ENCODE measurements at places on chromosomes 16 and 17. TPM values are rescaled to one million over a fixed set of nuclear protein-coding genes. Genes with fewer than 3 reads are reported as not detected.

Gene COA3
- total RNA-seq, result 92.7 TPM

Gene ACSM2A
- total RNA-seq, result not detected

Gene ALG1
- 23.2 TPM for total RNA-seq

Gene WNT9B
- not detected for total RNA-seq

GRCh38 chr17:77332034-77332971 lies 191.5 kb downstream of the SEC14L1 start:
- no peak overlapping the region for H3K27ac ChIP-seq
- no peak overlapping the region for H3K4me3 ChIP-seq
- no peaks in the 10 kb centered on the region for H3K27me3 ChIP-seq
- peaks cover 4% of the 10 kb centered on the region for H3K36me3 ChIP-seq
- DNase-seq, result no peak
- peaks cover 18% of the 10 kb centered on the region for H3K4me1 ChIP-seq

DNA sequence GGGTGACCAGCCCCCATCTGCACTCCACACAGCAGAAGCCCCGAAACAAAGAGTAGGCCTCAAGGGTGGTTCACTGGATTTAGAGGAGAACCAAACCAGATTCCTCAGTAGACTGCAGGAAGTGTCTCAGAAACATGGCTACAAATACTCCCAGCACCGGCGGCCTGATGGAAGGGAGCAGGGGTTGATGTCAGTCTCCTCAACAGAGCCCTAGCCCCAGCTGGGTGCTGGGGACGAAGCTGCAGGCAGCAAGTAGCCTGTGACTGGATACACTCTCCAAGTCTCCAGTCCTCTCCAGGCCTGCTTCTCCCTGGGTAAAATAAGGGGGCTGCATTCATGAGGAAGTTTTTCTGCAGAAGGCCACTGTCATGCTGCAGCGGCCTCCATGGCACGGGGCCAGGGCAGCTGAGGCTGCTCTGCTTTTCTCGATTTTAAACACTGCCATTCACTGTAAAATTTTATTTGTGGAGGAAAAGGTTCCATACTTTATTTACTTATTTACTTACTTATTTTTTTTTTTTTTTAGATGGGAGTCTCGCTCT lies 36.7 kb upstream of the SREBF1 start:
- H3K27ac ChIP-seq, result no peak overlapping the region
- peaks cover 44% of the 10 kb centered on the region for H3K4me1 ChIP-seq
- H3K4me3 ChIP-seq, result no peak overlapping the region
- H3K36me3 ChIP-seq, result no peaks in the 10 kb centered on the region

DNA sequence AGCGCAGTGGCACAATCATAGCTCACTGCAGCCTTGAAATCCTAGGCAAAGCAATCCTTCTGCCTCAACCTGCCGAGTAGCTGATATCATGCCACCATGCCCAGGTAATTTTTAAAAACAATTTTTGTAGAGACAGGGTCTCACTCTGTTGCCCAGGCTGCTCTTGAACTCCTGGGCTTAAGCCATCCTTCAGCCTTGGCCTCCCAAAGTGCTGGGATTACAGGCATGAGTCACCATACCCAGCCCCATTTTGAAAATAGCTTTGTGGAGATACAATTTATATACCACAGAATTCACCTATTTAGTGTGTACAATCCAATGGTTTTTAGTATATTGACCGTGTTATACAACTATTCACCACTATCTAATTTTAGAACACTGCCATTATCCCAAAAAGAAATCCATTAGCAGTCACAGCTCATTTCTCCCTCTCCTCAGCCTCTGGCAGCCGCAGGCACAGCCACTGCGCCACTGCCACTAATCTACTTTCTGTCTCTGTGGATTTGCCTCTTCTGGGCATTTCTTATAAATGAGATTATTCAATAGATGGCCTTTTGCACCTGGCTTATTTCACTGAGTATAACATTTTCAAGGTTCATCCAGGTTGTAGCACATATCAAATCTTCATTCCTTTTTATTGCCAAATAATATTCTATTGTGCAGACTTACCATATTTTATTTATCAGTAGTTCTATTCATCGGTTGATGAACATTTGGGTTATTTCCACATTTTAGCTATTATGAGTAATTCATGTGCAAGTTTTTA lies 6.5 kb downstream of the RNF157 start:
- H3K4me3 ChIP-seq, result no peak overlapping the region
- H3K27ac ChIP-seq, result peak overlapping the region; percentile 28
- H3K4me1 ChIP-seq, result peaks cover 8% of the 10 kb centered on the region
- H3K36me3 ChIP-seq, result no peaks in the 10 kb centered on the region

- H3K4me1 ChIP-seq, result peaks cover 35% of the 10 kb centered on the region
- no peaks in the 10 kb centered on the region for H3K36me3 ChIP-seq
- DNase-seq, result peak; percentile 36
- H3K27ac ChIP-seq, result peak overlapping the region; percentile 4
Observed at GRCh38 chr17:50114849-50115357, 15.1 kb downstream of the SAMD14 start.

- H3K27ac ChIP-seq, result peak overlapping the region; percentile 17
- peaks cover 79% of the 10 kb centered on the region for H3K4me1 ChIP-seq
- no peaks in the 10 kb centered on the region for H3K36me3 ChIP-seq
- no peak for DNase-seq
- H3K27me3 ChIP-seq, result no peaks in the 10 kb centered on the region
- H3K4me3 ChIP-seq, result peak overlapping the region; percentile 50
Observed at GRCh38 chr16:81632392-81633146, 146.5 kb upstream of the PLCG2 start.

DNA sequence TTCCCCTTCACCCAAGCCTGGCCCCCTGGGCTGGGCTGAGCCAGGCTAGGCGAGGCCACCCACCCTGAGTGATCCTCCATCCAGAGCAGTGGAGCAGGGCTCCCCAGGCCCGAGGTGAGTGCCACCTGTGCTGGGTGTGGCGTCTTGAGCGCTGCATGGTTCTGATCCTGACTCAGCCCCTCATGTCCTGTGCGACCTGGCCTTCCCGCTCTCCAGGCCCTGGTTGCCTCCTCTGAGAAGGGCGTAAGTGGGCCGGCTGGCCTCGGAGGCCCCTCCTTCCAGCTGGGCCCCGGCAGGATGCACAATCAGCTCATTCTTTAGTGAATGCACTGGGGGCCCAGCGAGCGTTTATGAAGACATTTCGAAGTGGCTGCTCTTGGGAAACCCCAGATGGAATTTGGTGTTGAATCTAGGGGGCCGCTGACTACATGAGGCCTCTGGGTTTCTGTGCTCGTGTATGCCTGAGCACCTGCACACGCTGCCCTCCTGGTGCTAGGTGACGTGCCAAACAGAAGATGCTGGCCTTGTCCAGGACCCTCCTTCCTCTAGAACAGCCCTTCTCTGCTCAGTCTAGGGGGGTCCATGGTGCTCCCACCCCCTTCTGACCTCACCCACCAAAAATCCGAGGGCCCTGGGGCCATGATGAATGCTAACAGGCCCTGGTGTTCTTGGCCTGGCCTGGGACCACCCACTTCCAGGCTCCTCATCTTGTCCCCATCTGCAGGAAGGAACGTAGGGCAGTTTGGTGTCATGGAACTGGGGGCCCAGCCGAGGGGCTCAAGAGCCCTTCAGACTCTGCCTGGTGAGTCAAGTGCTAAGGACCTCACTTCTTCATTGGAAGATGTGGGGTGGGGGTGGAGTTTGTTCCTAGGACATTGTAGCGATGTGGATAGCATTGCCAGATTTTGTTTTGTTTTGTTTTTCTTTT lies 3.6 kb upstream of the TMEM92 start:
- peak overlapping the region; percentile 84 for H3K27ac ChIP-seq
- peak; percentile 45 for DNase-seq
- peaks cover 56% of the 10 kb centered on the region for H3K4me1 ChIP-seq
- peaks cover 30% of the 10 kb centered on the region for H3K27me3 ChIP-seq
- H3K4me3 ChIP-seq, result peak overlapping the region; percentile 76
- H3K36me3 ChIP-seq, result no peaks in the 10 kb centered on the region

DNA sequence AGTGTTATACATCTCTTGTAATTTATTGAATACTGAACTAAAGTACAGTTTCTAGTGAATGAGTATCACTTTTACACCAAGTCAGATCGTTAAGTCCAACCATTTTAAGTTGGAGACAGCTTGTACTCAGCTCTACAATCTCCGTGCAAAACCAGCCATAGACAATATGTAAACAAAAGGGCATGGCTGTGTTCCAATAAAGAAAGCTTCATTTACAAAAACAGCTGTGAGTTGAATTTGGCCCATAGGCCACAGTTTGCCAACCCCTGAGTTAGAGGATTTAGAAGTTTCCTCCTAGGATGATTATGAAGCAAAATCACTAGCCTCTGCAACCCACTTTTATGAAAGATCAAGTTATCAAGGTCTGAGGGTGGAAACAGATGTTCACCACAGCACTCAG lies 105.7 kb upstream of the RCVRN start:
- H3K36me3 ChIP-seq, result peaks cover 3% of the 10 kb centered on the region
- H3K27me3 ChIP-seq, result peaks cover 1% of the 10 kb centered on the region
- peaks cover 7% of the 10 kb centered on the region for H3K4me1 ChIP-seq
- H3K4me3 ChIP-seq, result no peak overlapping the region

DNA sequence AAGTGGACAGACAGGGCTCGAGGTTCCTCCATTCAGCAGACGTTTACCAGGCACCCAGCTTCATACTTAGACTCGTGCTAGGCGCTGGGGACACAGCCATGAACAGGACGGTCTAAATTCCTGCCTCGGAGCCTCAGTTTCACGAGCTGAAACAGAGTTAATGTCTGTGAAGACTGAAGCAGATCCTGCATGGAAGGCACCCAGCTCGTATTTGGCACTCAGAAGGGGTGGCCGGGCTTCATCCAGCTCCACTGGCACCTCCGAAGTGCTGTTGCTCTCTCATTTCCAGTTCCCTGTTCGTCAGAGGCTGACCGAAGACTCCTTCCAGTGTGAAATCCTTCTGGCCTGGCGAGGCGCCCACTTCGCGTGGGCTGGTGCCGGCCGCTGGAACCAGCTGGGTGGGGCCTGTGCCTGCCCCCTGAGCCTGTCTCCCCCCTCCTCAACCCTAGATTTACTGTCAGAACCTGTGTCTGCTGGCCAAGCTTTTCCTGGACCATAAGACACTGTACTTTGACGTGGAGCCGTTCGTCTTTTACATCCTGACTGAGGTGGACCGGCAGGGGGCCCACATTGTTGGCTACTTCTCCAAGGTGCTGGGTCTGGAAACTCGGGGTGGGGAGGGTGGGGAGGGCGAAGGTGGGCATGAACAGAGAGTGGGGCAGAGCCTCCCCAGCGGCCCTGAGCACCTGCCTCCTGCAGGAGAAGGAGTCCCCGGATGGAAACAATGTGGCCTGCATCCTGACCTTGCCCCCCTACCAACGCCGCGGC lies 5.8 kb downstream of the PRSS8 start:
- H3K4me3 ChIP-seq, result no peak overlapping the region
- H3K4me1 ChIP-seq, result peaks cover 14% of the 10 kb centered on the region
- H3K36me3 ChIP-seq, result no peaks in the 10 kb centered on the region

DNA sequence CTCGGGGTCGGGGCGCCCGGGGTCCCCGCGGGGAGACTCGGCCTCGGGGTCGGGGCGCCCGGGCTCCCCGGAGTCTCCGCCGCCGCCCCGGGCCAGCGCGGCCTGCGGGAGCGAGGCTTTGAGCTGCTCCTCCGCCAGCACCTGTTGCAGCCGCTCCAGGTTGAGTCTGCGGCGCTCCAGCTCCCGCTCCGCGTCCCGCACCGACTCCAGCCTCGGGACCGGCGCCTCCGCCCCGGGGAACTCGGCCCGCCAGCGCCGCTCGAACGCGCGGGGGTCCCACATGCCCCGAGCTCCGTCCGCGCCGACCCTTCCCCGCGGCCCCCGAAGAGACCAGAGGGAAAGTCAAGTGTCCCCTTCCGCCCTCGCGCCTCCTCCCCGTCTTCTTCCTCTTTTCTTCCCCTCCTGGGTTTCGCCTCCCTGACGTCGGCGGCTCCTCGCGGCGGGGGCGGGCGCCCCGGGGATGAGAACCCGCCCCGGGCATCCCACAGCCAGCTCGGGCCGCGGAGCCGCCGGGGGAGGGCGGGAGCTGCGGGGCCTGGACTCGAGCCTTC lies 40.8 kb upstream of the BHLHA9 start:
- H3K4me1 ChIP-seq, result peaks cover 20% of the 10 kb centered on the region
- H3K27ac ChIP-seq, result no peak overlapping the region
- peaks cover 3% of the 10 kb centered on the region for H3K36me3 ChIP-seq
- peaks cover 76% of the 10 kb centered on the region for H3K27me3 ChIP-seq
- H3K4me3 ChIP-seq, result no peak overlapping the region
- no peak for DNase-seq

- peak overlapping the region; percentile 100 for H3K27ac ChIP-seq
- peaks cover 15% of the 10 kb centered on the region for H3K4me1 ChIP-seq
- H3K4me3 ChIP-seq, result peak overlapping the region; percentile 99
- no peak for DNase-seq
- H3K27me3 ChIP-seq, result peaks cover 11% of the 10 kb centered on the region
Observed at GRCh38 chr16:8622315-8622656, 788 bp downstream of the METTL22 start.

GRCh38 chr17:28669918-28670317 lies 7.9 kb downstream of the SUPT6H start:
- no peak overlapping the region for H3K27ac ChIP-seq
- H3K4me3 ChIP-seq, result no peak overlapping the region
- peaks cover 15% of the 10 kb centered on the region for H3K36me3 ChIP-seq
- H3K27me3 ChIP-seq, result no peaks in the 10 kb centered on the region
- DNase-seq, result no peak

GRCh38 chr17:12053552-12053951 lies 32.9 kb downstream of the MAP2K4 start:
- H3K27me3 ChIP-seq, result no peaks in the 10 kb centered on the region
- no peak overlapping the region for H3K27ac ChIP-seq
- H3K4me3 ChIP-seq, result no peak overlapping the region
- peaks cover 8% of the 10 kb centered on the region for H3K4me1 ChIP-seq
- no peaks in the 10 kb centered on the region for H3K36me3 ChIP-seq

- H3K4me3 ChIP-seq, result no peak overlapping the region
- DNase-seq, result no peak
- H3K36me3 ChIP-seq, result no peaks in the 10 kb centered on the region
- peaks cover 12% of the 10 kb centered on the region for H3K4me1 ChIP-seq
- peaks cover 4% of the 10 kb centered on the region for H3K27me3 ChIP-seq
- H3K27ac ChIP-seq, result no peak overlapping the region
Observed at GRCh38 chr17:4609761-4610160, 25.4 kb downstream of the SMTNL2 start.

- no peaks in the 10 kb centered on the region for H3K27me3 ChIP-seq
- peak overlapping the region; percentile 35 for H3K27ac ChIP-seq
- H3K4me3 ChIP-seq, result no peak overlapping the region
- DNase-seq, result no peak
Observed at GRCh38 chr16:52834736-52835465, 217.8 kb downstream of the CHD9NB start.

- H3K27me3 ChIP-seq, result no peaks in the 10 kb centered on the region
- H3K27ac ChIP-seq, result no peak overlapping the region
- DNase-seq, result no peak
- H3K4me1 ChIP-seq, result no peaks in the 10 kb centered on the region
- peak overlapping the region; percentile 22 for H3K4me3 ChIP-seq
Observed at GRCh38 chr17:68074279-68074678, 38.7 kb downstream of the KPNA2 start.

DNA sequence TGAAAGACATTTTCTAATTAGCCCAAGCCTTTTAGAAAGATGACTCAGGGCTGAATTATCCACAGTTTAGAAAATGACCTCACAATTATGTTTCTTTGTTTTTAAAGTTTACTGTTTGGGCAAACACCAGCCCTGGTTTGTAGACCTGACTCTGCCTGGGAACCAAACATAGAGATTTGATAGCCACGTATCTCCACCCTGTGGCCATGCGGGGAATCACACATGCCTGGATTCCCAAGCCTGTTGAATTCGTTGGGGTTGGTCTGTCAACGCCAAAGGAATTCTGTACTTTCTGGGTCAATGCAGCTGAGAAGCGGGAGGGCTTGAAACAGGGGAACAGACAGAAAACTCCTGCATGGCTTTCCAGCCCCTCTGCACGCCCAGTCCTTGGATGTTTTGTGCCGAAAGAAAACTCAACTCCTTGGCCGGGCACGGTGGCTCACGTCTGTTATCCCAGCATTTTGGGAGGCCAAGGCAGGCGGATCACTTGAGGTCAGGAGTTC lies 26.9 kb downstream of the CD300A start:
- H3K36me3 ChIP-seq, result no peaks in the 10 kb centered on the region
- H3K27me3 ChIP-seq, result peaks cover 17% of the 10 kb centered on the region
- peak; percentile 78 for DNase-seq
